ENCODE measurements at places on chromosomes 4 and X.

DNA sequence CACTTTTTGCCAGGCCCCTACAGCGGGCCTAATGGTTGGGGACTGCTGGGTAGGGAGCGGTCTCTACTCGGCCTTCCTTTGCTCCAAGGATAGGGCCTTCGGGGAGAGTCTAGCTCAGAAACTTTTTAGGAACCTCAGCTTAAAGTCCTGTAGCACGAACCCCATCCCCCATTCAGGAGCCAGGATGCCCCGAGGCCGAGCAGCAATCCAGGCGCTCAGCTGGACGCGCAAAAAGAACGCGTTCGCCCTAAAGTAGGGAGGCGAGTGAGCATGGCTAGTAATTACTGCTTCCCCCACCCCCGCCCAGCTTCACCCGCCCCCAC, 9.7 kb downstream of the POU4F2 start:
- no peak for DNase-seq

- DNase-seq = no peak
These were observed 57.6 kb downstream of the PLAC1 start for GRCh38 chrX:134600714-134601113.

DNA sequence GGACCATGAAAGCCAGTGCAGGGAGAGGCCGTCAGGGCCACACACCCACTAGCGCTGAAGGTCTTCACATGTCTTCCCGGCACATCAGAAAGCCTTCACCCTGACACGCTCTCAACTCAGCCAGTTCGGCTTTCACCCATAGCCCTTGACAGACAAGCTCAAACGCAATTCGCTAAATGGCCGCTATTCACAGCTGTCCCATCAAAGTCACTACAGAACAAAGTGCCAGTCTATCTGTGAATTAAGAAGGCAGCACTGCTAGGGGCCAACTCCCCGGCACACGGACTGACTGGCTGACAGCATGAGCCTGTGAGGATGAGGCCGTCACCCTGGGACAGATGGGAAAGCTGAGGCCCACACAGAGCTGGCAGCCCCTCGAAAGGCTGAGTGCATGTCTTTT, 45.7 kb downstream of the ACOX3 start:
- DNase-seq = no peak

- DNase-seq = no peak
These were observed 209.1 kb upstream of the HCCS start for GRCh38 chrX:10902001-10902400.

DNA sequence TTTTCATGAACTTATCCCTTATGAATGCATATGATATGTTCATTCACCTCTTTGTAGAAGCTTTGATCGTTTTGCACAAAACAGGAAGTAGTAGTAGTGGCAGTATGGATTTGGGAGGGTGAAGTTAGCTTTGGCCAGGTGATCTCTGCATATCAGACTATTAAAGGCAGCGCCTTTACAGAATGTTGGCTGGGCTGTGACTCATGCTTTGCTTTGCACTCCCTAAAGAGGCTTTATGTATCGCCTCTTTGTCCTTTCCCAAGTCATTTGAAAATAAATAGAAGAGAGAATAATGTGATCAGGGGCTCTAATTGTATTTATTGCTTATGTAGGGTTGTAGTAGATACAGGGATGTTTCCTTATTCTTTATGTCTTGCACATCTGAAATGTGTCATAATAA, 50.4 kb downstream of the SHROOM3 start:
- DNase-seq = no peak

DNA sequence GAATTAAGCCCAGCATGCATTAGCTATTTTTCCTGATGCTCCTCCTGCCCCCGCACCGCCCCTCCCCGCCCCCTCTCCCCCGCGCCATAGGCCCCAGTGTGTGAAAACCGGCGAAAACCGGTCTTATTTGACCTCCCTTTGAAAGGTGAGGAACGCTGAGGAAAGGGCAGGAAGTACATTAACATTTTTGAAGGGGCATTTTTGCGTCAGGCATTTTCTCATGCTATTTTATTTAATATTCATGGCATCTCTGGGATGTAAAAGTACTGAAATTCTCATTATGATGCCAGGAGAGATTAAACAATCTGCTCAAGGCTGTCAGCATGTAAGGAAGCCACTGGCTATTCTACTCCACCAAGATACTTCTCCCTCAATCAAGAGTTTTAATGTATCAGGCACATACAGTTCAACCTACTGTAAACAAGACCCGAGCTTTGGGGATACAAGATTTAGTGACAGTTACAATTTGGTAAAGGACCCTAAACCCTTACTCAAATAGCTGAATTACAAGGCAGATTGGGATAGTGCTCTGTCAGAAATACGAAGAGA, 1.2 kb upstream of the NMU start:
- no peak for DNase-seq

GRCh38 chr4:139735381-139736273, 70.0 kb downstream of the MGST2 start:
- DNase-seq = no peak

GRCh38 chr4:53653484-53654053, 62.3 kb upstream of the LNX1 start:
- no peak for DNase-seq

DNA sequence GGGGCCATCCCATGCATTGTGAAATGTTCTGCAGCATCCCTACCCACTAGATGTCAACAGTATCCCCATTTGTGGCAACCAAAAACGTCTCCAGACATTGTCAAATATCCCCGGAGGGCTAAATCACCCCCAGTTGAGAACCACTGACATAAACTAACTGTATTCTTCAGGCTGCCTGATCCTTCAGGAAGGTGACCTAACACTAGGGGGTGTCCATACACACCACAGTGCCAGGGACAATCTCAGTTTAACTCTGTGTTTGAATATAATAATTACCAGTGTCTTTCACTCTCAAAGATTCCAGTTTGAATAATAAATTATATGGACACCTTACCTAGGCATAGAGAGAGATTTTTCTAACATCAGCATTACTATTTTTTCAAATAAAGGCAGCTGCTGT, 6.4 kb downstream of the ACE2 start:
- DNase-seq = no peak

- DNase-seq = no peak
These were observed 139.7 kb downstream of the RBM47 start for GRCh38 chr4:40489961-40490360.

DNA sequence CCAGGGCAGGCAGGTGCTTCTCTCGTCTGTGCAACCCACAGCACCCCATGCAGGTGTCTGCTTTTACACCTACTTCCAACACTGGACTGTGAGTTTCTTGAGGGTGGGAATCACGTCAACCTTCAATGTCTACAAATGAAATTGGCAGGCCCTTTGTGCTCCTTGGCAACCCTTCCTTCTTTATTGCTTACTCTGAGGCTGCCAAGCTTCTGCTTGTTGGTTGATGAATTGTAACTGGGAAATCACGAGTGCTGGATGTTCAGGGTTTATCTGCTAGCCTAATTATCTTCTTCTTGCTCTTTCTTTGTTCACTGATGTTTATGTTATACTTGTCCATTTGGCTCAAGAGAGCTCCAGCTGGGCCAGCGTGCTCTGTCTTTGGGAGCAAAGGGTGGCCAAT, 2.5 kb upstream of the DGAT2L6 start:
- DNase-seq = no peak

DNA sequence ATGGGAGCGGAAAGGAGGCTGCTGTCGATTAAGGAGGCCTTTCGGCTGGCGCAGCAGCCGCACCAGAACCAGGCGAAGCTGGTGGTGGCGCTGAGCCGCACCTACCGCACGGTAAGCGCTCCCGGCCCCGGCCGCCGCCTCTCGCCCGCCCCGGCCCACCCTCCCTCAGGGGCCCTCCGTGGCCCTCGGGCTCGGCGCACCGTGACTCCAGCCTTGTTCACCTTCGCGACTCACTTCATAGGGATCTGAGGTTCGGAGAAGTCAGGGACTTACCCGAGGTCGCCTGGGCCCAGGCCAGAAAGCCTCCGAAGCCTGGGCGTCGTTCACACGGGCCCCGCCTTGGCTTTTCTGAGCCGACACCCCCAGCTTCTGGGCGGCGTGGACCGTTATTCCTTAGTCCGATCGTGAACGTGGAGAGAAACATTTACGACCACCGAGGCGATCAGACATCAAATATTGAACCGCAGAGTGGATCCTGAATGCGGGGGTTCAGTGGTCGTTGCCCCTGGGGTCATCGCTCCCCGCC, 362 bp downstream of the NCAPG start:
- DNase-seq = no peak

DNA sequence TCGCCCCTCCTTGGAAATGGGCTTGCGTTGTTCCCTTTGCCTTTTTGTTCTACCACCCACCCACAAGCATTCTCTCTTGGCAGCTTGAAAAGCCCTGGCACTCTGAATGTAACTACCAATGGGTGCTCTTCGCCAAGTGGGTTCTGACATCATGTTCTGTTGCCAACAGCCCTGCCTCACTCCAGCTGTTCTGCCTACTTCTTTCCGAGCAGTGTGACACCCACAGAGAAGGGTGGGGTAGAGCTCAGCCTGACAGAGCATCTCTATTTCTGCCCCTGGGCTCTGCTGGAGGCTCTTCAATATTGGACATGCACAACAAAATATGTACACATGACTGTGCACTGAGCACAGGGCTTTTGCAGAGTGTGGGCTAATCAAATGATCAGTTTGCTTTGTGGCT, 15.6 kb upstream of the EXOSC9 start:
- no peak for DNase-seq

GRCh38 chrX:132023896-132024386, 839 bp downstream of the STK26 start:
- DNase-seq = peak; percentile 25

- DNase-seq = no peak
These were observed 93.2 kb downstream of the SCD5 start for GRCh38 chr4:82705169-82705927.

GRCh38 chrX:120316587-120317283, 5.5 kb upstream of the TMEM255A start:
- DNase-seq = no peak

GRCh38 chr4:107897823-107898222, 33.5 kb upstream of the CYP2U1 start:
- no peak for DNase-seq

DNA sequence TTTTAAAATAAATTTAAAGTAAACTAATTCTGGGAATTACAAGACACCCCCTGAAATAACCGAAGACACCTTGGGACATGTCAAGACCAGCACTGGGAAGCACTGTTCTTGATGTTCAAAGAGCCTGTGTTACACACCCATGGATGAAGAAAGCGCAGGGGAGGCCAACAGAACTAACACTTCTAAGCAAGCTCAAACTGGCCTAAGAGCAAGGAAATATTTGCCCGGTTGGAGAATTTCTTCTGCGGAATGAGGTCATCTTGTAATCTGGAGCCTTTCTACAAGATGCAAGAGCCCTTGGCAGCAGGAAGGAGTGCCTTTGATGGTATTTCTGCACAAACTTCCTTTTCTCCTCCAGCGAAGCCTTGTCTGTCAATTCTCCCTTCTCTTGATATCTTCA, 9.3 kb upstream of the EFHC2 start:
- no peak for DNase-seq

DNA sequence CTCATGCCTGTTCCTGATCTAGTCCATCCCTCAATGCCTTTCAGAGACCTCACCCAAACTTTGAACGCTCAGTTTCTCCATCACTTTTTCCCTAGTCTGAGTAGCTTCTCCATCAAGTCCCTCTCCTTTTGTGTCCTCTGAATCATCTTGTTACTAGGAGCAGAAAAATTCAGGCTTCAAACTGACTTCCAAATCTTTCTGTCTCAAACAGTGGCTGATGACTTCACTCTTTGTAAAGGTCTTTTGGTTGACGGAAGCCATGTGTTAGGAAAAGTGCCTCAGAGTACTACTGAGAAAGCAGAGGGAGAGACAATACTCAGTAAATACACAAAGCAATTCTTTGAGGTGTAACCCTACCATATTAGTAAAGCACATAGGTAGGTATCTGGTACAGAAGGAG, 65.7 kb upstream of the CAMK2D start:
- DNase-seq = no peak

GRCh38 chr4:140242357-140243277, 88.6 kb upstream of the MAML3 start:
- DNase-seq = no peak

- no peak for DNase-seq
These were observed 34.2 kb downstream of the DCK start for GRCh38 chr4:71027611-71028010.

All from activated CD8-positive, alpha-beta memory T cell treated with anti-CD3 and anti-CD28 coated beads for 1 hour (primary cell).